ENCODE measurements at places on chromosomes 16 and 17. TPM values are rescaled to one million over a fixed set of nuclear protein-coding genes. Genes with fewer than 3 reads are reported as not detected.

ZG16B gene
- polyA plus RNA-seq = 8.2 TPM

NOD2 gene
- polyA plus RNA-seq = 4.3 TPM

GRCh38 chr17:76830987-76831715 is 37.1 kb upstream of the MGAT5B start:
- DNase-seq = no peak

RNF222 gene
- not detected for polyA plus RNA-seq

DNA sequence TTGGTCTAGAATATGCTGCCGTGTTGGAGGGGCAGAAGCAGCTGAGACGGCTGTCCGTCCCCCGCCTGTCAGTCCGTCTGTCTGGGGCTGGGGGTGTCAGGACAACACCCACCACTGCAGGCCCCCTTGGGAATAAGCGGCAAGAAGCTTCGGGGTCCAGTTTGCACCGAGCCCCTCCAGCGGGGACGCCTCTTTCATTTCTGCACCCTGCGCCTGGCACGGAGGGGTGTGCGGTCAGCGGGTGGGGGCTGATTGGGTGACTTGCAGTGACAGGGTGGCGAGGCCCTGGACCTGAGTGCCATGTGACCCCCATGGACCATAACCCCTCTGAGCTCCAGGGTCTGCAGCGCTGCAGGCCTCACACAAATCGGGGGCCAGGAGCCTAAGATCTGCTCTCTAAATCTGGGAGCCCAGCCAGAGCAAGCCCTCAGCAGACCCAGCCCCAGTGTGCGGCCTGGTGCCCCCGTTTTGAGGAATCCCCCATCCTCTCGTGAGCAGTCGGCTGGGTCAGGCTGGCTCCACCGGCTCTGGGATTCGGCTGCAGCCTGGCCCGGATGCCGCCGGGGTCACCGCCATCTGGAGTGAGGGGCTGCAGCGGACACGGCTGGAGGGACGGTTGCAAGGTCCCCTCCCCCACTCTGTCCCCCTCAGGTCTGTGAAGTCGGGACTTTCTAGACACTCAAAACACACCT is 8.3 kb downstream of the CBFA2T3 start:
- DNase-seq = no peak

DNA sequence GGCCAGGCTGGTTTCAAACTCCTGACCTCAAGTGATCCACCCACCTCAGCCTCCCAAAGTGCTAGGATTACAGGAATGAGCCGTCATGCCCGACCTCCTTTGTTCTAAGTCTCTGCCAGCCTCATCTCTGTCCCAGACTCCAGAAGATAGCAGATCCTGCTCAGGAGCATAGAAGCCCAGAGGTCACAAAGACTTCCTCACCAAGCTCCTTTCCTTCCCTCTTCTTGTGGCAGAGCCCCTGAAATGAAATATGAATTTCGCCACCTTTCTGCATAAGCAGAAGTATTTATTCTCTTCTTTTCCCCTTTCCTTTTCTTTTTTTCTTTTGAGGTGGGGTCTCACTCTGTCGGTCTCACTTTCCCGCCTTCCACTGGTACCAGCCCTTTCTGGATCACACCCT is 11.5 kb upstream of the PIPOX start:
- DNase-seq = no peak

GRCh38 chr17:48297825-48298224 is 132.2 kb downstream of the SKAP1 start:
- no peak for DNase-seq

RAMP2 gene
- polyA plus RNA-seq = not detected

HOXB13 gene
- not detected for polyA plus RNA-seq

DNA sequence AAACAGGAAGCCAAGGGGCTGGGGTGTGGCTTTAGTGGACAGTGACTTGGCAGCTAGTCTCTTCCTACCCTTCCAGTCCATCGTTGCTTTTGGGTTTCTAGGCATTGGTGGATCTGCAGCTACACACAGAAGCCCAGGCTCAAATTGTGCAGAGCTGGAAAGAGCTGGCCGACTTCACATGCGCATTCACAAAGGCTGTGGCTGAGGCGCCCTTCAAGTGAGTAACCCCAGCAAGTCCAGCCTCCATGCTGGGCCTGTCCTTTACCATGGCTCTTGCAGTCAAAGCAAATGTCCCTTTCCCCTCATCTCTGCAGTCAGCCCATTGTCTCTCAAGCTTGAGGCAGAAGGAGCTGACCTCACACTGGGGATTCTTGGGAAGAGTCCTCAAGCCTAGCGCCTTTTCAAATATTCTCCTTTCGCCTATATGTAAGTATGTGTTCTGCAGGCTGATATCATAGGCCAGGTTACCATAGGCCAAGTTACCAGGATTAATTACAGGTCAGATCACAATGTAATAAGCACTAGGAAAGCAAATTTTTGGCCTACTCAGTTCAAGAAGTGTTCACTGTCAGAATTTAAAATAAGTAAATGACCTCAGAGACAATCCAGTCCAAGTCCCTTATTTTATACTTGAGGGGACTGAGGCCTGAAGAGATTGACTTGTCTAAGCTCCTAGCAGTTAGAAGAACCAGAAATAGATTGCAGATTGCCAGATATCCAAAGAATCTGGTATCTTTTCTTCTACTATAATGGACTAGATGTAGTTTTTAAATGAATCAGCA is 6.5 kb downstream of the EME1 start:
- no peak for DNase-seq

GP1BA gene
- 0.64 TPM for polyA plus RNA-seq

HEATR3 gene
- polyA plus RNA-seq = 10.5 TPM

CUEDC1 gene
- 1.1 TPM for polyA plus RNA-seq

PIK3R5 gene
- 39.5 TPM for polyA plus RNA-seq

- no peak for DNase-seq
Measured at GRCh38 chr16:79191933-79192332, 408.6 kb downstream of the MAF start.

DNA sequence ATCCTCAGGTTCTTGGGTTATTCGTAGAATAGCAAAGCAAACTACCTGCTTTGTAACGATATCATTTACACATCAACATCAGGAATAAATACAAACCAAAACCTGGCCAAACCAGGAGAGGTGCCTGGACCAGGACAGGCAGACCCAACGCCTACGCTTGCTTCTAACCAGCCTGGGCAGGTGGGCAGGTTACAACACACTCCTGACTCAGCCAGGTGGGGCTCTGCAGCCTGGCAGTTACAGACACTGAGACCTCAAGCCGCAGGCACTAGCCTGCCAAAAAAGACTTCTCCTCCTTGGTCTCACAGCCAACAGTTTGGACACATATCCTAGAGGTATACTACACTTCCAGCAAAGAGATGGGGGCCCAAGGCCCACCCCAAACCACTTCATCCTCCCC is 14.0 kb downstream of the ANKRD11 start:
- no peak for DNase-seq

NIP7 gene
- 56.6 TPM for polyA plus RNA-seq

KRTAP2-3 gene
- polyA plus RNA-seq = not detected

ABCA8 gene
- not detected for polyA plus RNA-seq

HOXB9 gene
- not detected for polyA plus RNA-seq

PHLPP2 gene
- polyA plus RNA-seq = 3.8 TPM

PIEZO1 gene
- polyA plus RNA-seq = 35.6 TPM

DNA sequence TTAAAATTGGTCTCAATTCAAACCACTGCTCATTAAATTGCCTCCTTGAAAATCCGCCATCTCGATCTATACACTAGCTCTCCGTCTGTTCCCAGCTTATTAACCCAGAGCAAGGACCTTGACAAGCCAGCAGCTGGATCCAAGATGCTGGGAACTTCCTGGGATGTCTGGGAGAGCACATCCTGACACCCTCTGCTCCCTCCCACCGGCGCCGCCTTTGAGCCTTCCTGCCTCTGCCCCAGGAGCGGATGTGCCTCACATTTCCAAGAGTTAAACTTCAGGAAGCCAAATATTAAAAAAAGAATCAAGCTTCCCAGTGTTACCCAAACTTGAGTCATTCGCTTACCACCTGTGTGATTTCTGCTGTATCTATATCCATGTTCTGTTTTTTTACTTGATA is 107.9 kb downstream of the HAPSTR1 start:
- DNase-seq = no peak

- DNase-seq = no peak
Measured at GRCh38 chr17:16910341-16910740, 61.6 kb downstream of the TNFRSF13B start.

GRCh38 chr17:43020789-43021740 is 1.1 kb downstream of the VAT1 start:
- no peak for DNase-seq

GLIS2 gene
- 0.10 TPM for polyA plus RNA-seq

GRCh38 chr17:37532756-37533155 is 43.1 kb downstream of the DUSP14 start:
- DNase-seq = no peak

DNA sequence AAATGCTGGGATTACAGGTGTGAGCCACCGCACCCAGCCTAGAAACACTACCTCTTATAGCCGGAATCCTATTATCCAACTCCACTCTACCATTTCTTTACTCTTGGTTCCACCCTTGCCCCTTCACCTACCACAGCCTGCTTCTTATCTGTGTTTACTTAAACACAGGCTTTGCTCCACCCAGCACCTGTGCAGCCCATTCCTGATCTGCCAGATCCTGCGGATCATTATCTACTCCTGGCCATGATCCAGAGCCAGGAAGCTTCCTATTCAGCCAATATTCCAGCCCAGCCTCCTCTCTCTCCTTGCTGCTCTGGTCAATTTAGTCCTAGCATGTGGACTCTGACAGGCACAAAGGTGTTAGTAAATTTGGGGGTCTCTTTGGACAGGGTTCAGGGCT is 98.8 kb upstream of the MED13 start:
- no peak for DNase-seq

CANT1 gene
- 32.8 TPM for polyA plus RNA-seq

RNF43 gene
- polyA plus RNA-seq = 4.4 TPM

TBC1D3 gene
- not detected for polyA plus RNA-seq

DNA sequence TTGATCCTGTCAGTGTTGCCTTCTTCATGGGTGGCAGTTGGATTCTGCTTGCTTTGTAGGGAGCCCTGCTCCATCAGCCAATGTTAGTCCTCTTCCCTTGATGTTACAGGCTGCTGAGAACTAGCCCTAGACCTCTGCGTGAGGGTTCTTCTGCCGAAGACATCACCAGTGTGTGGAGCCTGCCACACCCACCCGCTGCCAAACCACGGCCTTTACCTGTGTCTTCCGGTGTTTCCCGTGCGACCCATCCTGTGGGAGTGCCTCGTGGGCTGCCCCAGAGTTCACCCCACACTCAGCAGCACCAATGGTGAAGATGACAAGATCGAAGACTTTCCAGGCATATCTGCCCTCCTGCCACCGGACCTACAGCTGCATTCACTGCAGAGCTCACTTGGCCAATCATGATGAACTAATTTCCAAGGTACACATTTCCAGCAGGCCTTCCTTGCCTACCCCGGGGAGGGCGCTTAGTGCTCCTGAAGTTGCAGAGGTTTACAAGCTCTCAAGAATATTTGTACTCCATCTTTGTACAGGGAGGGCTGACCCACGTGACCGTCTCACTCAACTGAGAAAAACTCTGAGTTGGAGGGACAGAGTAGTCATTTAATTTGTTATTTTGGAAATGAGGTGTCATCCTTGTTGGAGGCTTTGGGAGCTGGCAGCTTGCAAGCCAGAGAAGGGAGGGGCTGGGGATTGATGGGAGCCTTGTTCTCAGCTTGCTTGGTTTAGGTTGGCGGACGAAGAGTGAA is 21.8 kb downstream of the YPEL2 start:
- DNase-seq = no peak

- no peak for DNase-seq
Measured at GRCh38 chr16:68951991-68952877, 108.9 kb downstream of the TANGO6 start.

- DNase-seq = no peak
Measured at GRCh38 chr17:828761-829160, 46.6 kb downstream of the MRM3 start.

GRCh38 chr17:41592601-41593305 is 6.1 kb upstream of the KRT14 start:
- DNase-seq = no peak

DNA sequence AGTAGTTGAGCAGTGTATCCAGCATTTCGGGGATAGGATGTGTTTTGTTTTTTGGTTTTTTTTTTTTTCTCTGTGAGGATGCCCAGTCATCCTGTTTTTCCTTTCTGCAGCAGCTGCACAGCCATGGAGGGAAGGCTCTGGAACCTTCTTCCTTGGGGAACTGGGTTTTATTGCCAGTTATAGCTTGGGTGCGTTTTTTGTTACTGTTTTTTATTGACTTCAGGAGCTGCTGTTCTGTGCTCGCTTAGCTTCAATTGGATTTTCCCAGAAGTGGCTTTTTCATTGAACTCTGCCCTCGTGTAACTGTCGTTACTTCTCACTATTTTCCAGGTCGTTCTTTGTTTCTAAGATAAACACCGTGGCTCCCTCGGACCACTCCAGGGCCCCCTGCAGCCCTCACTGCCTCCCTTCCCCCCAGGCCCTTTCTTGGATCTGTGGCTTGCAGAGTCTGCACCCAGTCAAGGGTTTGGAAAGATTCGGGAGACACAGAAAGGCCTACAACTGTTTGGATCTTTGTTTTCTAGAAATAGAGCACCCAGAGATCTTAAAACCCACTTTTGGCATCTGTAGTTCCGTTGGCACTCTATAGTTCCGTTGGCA is 119.7 kb upstream of the CACNG5 start:
- no peak for DNase-seq

DNA sequence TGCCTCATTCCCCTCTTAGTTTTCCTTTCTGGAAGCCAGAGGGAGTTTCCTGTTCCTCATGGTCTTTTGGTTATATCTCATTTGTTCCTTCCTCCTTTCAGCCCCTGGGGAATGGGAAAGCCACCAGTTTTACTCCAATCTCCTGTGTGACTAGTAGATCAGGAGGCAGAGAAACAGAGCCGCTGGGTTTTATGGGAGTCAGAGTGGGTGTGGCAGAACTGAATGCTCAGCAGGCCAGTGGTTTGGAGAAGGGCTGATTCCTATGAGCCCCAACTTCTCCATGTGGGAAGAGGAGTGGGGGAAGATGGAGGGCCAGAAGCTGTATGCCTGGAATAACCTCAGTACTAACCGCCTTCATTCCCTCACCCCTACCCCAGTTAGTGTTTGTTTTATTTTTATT is 4.1 kb downstream of the DNAH2 start:
- no peak for DNase-seq

- peak; percentile 45 for DNase-seq
Measured at GRCh38 chr16:69396187-69397061, 10.6 kb upstream of the TERF2 start.

DNA sequence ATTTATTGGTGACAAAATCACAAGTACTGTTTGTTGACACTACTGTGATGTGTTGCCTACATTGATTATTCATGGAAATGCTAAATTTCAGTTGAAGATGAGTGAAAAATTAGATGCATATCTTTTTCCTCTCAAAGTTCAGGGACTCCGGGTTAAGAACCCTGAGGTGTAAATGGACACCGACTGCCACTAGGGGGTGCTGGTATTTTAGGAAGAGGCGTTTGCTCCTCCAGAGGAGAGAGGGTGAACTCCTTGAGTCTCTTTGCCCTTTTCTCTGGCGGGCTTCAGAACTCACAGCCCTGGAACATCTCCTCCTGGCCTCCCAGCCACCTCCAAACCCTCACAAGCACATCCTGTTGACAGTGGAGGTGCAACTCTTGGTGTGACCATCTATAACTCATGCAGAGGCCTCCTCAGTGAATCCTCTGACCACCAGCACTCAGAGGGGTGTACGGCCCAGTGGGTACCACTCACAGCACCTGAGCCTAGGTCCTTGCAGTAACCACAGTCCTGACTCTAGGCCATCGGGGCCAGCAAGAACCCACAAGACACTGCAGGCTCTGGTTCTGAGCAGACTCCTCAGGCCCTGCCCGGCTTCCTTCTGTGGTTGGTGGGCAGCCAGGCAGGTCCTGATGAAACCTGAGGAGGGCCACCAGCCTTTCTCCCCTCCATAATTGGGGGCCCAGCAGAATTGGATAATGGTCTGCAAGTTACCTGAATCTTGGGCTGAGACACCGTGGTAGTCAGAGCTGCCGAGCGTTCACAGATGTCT is 26.2 kb upstream of the PIK3R5 start:
- DNase-seq = no peak

- no peak for DNase-seq
Measured at GRCh38 chr16:64969221-64969620, 152.6 kb downstream of the CDH11 start.

CACNA1G gene
- not detected for polyA plus RNA-seq

CHAD gene
- polyA plus RNA-seq = 0.14 TPM
